Psoas muscle (tissue), 8 donors: ENCODE measurements at places on chromosomes 1 and 21. TPM values are rescaled to one million over a fixed set of nuclear protein-coding genes. Genes with fewer than 3 reads are reported as not detected.
A peak's percentile ranks its signal among the peaks of the same experiment; 100 is the strongest.

DNA sequence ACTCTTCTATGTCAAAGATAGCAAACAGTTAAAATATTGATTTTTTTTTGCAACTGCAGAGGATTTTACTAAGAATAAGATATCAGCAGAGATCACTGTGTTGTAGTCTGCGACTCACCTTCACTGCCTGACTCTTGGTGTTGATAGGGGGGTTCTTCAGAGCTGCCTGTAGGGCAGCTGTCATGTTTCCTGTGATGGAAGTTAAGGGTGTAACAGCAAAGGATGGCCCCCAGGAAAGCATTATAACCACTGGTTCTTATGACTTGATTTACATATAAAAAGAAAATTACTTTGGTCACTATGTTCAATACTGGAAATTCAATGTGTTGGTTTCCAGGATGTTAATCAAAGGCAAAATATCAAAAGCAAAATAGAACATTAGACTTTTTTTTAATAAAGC lies 2.6 kb downstream of the ARPC5 start:
- H3K4me1 ChIP-seq: peaks cover 35% of the 10 kb centered on the region
- peak overlapping the region; percentile 87 for H3K27ac ChIP-seq
- peak overlapping the region; percentile 90 for H3K4me3 ChIP-seq
- H3K36me3 ChIP-seq: peaks cover 6% of the 10 kb centered on the region
- DNase-seq: no peak

The BSND gene
- not detected for total RNA-seq

DNA sequence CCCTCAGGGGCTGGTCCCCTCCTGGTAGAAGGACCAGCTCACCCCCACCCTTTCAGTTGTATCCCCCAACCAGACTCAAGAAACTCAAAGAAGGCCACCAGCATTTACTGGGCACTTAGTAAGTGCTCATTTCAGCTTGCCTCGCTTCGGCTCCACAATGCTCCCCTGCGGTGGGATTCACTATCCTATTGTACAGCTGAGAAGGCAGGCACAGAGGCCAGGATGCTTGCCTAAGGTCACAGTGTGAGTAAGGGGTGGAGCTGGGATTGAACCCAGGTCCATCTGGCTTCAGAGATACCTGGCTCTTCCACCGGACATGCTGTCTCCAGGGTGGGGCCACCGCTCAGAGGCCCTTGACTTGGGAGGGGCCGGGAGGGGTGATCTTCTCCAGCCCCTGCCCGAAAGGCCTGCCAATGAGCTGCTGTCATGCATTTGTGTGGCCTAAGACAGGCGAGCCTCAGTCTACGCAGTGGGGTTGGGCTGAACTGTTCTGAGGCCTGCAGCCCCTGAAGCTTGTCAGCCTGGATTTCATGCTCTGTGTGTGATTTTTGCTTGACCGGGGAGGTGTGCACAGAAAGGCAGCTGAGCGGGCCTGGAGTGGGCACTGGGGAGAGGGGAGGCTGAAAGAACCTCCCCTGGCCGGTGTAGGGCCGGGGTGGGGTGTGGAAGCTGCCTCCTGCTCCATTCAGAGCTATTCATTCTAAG lies 48.1 kb downstream of the DMRTB1 start:
- H3K4me3 ChIP-seq: no peak overlapping the region
- DNase-seq: no peak
- H3K4me1 ChIP-seq: no peaks in the 10 kb centered on the region

DNA sequence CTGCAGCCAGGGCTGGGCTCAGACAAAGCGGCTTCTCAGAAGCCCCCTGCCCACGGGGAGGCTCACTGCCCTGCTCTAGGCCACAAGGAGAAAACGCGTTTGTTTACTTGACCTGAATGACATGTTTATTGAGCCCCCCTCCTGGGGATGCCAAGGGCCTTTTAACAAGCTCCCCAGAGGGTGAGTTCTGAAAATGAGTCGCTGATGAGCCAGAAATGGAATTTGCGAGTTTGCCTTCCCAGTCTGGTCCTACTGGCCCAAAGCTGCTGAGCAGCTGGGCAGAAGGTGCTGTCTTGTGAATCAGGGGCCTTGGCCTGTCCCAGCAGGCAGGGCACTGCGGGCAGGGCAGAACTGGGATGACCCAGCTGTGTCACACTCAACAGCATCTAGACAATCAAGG lies 120.6 kb downstream of the SYF2 start:
- H3K4me3 ChIP-seq: no peak overlapping the region
- no peaks in the 10 kb centered on the region for H3K36me3 ChIP-seq
- H3K27me3 ChIP-seq: peaks cover 10% of the 10 kb centered on the region

GRCh38 chr1:110682898-110683297 lies 8.2 kb upstream of the KCNA3 start:
- DNase-seq: no peak
- H3K27ac ChIP-seq: no peak overlapping the region
- H3K27me3 ChIP-seq: no peaks in the 10 kb centered on the region
- no peaks in the 10 kb centered on the region for H3K4me1 ChIP-seq
- H3K4me3 ChIP-seq: no peak overlapping the region
